Amniotic stem cell (primary cell): ENCODE measurements at places on chromosomes 12 and 14.
A peak's percentile ranks its signal among the peaks of the same experiment; 100 is the strongest.

DNA sequence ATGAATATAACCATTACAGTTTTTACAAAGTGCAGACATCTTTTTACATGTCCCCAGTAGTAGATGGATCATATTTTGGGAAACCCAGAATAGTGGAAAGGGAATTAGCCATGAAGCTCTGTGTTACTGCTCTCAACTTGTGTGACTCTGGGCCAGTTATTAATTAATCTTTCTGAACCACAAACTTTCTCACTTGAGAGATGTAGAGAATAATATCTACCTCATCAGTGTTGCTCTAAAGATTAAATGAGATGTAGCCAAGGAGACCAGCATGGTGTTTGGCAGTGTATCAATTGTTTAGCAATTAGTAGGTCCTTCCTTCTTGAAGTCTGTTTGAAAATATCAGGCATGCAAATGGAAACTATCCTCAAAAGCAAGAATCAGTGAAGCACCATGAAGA, 169.2 kb downstream of the TMTC2 start:
- no peak for DNase-seq

- DNase-seq, result peak; percentile 19
These were observed 898.4 kb downstream of the SLC16A7 start for GRCh38 chr12:60494244-60494643.

DNA sequence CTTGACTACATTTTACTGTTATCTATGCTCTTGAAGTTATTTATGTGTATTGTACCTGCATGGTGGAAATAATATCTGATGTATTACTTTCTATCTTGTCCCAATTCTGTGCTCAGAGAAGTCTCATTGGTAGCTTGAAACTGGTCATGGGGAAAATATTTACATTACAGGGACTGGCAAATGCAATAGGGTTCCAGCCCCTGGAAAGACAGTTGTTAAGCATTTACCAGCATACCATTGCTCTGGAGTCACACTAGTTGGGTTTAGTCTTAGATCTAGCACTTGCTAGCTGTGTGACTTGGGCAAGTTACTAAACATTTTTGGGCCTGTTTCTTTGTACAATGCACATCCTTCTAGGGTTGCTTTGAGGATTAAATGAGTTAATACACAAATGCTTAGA, 86.3 kb upstream of the NRXN3 start:
- no peak for DNase-seq

- DNase-seq, result no peak
These were observed 155.9 kb downstream of the ESRRB start for GRCh38 chr14:76531821-76532318.

GRCh38 chr12:55001198-55001868, 16.8 kb upstream of the TESPA1 start:
- DNase-seq, result no peak

- no peak for DNase-seq
These were observed 122.2 kb upstream of the METAP2 start for GRCh38 chr12:95351748-95352147.
